ENCODE measurements at places on chromosomes 2 and 18.

DNA sequence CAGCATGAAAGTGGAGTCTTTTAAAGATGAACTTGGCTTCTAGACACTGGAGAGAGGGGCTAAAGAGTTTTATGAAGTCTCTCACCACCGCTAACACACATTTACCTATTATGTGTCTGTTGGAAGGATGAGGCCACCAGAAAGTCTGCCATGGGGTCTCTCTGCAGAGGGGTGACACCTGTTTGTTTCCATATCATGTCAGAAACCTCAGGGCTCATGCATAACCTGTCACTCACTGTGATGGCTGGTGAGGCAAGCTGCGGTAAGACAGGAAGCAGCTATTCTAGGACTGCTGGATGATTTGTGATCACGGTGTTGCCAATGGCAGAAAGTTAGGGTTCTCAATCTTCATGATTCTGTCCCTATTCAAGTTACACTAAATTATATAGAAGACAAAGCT is 60.8 kb upstream of the DNMT3A start:
- DNase-seq, result no peak

- no peak for DNase-seq
These were observed 2.0 kb upstream of the CAPN10 start for GRCh38 chr2:240584486-240585031.

DNA sequence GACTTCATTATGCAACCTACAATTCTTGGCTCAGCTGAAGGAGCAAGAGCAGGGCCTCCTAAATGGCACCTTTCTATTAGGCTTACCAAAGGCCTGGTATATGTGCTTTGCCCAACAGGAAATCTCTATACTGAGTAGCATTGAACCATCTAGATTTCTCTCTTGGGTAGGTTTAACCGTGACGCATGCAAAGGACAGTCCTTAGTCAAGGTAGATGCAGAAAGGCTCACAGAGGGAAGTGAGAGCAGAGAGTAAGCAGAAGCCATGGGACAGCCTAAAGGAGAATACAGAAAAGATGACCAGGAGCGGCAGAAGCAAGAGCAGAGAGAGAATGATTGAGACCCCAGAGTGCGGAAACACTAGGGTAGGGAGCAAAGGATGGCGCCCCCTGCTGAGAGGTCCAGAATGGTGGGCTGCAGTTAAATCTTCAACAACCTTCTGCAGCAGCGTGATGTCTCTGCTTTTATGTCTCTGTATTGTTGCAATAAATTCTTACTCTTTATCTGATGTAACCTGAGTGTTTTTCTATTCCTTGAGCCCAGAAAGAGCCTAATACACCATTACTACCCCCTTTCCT is 4.7 kb upstream of the OSBPL1A start:
- no peak for DNase-seq

DNA sequence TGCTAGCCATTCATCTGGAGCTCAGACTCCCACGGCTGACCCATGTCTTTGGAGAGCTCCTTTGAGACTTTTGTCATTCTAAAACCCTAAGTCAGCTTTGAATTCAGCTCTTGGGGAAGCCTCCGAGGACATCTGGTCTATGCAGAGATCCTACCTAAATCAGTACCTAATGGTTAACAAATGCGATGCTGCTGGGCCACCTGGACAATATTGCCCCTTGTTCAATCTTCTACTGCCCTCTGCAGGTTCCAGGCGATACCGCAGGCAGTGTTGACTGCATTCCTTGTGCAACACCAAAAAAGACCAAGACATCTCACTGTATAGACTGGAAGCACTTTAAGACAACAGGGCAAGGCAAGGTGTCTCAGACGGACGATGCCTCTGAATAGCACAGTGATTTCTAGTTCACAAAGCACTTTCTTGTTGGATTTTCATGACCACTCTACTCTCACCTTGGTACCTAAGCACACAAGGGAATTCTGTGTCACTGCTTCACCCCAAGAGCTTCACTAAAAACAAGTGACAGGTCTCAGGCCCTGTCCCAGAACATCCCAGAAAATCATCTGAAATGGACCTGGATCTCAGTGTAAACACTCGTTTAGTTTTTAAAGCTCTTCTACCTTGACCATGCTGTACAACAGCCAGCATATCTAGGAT is 80.9 kb downstream of the XDH start:
- DNase-seq, result no peak

DNA sequence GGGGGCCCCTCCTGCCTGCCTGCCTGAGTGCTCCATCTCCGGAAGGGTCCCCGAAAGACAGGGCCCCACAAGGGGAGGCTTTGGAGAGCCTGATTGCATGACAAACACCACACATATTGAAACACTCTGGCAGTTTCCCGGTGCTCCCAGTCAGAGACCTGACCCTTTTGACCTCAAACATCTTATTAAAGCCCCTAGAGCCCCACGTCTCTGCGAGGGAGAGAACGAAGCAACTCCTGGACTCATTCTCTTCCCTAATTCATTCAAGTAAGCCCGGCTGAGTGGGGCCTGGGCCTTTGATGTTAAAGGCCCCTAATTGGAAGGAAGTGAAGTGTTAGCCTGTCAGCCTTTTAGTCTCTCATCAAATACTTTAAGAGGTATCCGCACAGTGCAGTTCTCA is 335.6 kb downstream of the CYRIA start:
- DNase-seq, result no peak

- no peak for DNase-seq
These were observed 60.4 kb downstream of the FAM117B start for GRCh38 chr2:202695166-202695565.

All from retinal pigment epithelial cell (primary cell).